NCI-H1048 (cell line): ENCODE measurements at places on chromosomes 2 and 18.

DNA sequence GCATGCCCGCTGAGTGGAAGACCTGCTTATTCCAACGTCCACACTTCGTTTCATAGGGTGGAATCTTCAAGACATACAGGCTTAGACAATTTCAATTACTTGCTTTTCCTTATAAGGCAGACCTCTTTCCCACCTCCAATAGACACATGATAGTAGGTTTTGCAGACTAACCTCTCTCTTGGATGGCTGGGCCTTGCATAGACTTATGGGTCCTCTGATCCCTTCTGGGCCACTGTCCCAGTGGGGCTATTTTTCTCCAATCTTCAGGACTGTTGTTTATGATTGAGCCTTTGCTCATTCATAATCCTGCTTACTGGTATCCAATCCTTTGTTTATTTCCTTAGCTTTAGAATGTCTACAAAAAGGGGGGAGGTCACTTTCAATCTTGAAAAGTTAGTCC is 138.9 kb downstream of the FAM210A start:
- no peak for DNase-seq

DNA sequence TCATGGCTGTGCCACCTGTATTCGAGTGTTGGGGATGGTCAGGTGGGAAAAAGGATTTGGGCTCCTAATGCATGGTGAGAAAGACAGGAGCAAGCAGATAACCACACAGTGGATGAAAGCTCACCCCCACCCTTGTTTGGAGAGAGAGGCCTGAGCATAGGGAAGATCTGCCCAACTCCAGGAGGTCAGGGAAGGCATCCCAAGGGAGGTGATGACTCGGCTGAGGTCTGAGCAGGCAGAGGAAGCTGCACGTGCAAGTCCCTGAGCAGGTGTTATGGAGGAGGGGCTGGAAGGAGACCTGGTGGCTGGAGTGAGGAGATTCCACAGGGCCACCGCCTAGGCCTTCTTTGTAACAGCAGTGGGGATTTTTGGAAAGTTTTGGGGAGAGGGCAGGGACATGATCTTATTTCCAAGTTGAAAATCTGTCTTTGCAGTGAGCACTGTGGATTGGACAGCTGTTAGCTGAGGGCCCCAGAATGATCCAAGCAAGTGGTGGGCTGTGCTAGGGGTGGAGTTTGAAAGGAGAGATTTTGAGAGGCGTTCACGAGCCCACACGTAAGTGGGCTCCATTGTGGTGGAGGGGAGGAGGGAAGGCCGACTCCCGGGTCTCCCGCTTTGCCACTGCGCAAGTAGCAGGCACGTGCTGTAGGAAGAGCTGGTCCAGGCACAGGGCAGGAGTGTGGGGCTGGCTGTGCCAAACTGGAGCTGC is 228.5 kb downstream of the GLI2 start:
- no peak for DNase-seq

- DNase-seq, result no peak
These were observed 341.2 kb downstream of the PIK3C3 start for GRCh38 chr18:42296192-42296591.

GRCh38 chr18:24126155-24126961 is 12.5 kb upstream of the CABYR start:
- DNase-seq, result no peak

DNA sequence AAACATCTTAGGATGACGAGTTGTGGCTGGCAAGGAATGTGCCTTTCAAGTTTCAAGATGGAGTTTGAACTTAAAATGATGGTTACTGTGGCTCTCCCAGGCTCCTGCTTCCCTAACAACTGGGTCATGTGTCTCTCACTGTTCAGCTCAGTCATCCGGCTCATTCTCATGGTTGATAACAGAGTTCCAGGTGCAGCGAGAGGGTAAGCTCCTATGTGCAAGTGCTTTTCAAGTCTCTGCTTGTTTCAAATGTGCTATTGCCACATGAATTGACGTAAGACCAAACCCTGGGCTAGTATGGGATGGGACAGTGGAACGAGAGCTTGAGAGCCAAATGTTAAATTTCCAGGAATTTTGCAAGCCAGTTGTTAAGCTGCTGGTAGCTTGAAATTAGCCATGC is 19.5 kb upstream of the PUM2 start:
- no peak for DNase-seq

DNA sequence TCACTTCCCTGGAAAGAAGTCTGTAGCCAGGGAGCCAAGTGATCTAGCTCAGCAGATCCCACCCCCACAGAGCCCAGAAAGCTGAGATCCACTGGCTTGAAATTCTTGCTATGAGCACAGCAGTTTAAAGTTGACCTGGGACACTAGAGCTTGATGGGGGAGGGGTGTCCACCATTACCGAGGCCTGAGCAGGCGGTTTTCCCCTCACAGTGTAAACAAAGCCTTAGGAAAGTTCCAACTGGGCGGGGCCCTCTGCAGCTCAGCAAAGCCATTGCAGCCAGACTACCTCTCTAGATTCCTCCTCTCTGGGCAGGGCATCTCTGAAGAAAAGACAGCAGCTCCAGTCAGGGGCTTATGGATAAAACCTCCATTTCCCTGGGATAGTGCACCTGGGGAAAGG is 887.2 kb upstream of the LRATD1 start:
- DNase-seq, result no peak

- DNase-seq, result no peak
These were observed 717.2 kb downstream of the RNF144A start for GRCh38 chr2:7634409-7634808.

DNA sequence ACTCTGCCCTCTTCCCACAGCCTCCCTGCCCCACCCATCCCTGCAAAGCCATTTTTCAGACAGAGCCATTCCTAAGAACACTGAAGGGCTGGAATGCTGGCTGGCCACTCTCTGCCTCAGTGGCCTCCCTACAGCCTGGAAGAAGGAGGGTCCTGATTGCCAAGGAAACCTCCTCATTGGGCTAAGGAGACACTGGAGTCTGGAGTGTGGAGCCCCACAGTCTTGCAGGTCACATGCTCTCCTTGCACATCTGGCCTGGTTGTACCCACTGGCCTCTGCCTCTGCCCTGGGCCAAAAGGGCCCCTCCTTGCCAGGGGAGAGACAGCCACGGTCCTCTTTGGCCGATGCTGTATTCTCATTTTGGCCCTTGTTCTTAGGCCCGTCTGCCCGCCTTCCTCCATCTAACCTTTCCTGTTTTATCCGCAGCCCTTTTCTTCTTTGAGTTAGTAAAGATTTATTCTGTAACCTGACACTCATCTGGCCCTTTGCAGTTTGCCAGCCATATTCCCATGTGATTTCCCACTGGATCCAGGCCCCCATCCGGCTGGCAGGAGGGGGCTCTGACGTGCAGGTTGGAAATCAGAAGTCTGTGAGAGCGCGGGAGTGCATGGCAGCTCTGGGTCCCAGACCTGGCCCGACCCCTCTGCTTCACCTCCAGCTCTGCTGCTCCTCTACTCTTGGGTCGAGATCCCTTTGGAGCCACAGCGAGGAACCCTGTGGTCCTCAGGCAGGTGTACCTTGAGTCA is 11.0 kb upstream of the CATIP start:
- DNase-seq, result no peak

DNA sequence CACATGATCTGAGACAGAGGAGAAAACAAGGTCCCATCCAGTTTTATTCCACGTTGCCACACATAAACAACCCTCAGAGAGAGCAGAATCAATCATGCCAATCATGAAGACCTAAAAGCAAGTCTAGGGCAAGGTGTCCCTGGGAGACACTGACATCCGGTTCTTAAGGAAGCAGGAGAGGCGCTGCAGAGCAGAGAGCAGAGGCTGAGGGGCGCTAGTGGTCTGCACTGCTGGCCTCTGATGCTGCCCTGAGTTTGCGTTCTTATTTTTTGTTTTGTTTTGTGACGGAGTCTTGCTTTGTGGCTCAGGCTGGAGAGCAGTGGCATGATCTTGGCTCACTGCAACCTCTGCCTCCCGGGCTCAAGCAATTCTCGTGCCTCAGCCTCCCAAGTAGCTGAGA is 83.3 kb downstream of the SMIM21 start:
- no peak for DNase-seq

DNA sequence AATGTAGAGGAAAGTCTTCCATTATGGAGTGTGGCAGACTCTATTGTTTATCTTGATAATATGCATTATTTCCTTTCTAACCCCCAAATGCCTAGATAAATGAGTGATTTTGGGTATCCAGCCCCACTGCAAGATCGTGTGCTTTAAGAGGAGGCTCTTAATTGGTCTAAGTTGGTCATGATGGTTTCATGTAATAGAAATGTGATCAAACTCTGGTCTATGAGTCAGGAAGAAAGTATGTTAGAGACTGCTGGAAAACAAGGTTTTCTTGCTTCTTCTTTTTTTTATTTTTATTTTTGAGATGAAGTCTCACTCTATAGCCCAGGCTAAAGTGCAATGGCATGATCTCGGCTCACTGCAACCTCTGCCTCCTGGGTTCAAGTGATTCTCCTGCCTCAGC is 344.5 kb upstream of the TNP1 start:
- no peak for DNase-seq

GRCh38 chr2:186256540-186256939 is 229.5 kb upstream of the ZC3H15 start:
- no peak for DNase-seq

DNA sequence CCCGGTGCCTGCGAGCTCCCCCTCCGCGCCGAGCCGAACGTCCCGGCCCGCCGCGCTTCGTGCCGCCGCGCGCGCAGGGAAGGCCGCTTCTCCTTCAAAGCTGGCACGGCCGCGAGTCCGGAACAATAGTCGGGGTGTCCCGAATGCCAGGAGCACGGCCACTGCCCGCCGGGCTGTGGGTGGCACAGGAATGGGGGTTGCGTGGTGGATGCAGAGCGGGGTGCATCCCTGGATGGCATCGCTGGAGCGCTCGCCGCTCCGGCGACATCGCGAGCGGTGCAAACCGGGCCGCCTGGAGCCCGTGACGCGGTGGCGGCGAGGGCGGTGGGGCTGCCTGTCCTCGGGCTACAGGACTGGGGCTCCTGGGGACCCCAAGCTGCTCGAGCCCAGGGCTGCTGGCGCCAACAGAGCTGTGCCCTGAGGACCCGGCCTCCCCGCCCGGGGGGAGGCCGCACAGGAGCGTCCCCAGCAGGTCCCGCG is 1.1 kb upstream of the SATB2 start:
- no peak for DNase-seq

- DNase-seq, result no peak
These were observed 67.7 kb downstream of the GALNT14 start for GRCh38 chr2:31070339-31071125.

GRCh38 chr2:140589273-140589672 is 1541.5 kb downstream of the LRP1B start:
- DNase-seq, result no peak

- DNase-seq, result no peak
These were observed 820.4 kb downstream of the GALR1 start for GRCh38 chr18:78069784-78070664.

DNA sequence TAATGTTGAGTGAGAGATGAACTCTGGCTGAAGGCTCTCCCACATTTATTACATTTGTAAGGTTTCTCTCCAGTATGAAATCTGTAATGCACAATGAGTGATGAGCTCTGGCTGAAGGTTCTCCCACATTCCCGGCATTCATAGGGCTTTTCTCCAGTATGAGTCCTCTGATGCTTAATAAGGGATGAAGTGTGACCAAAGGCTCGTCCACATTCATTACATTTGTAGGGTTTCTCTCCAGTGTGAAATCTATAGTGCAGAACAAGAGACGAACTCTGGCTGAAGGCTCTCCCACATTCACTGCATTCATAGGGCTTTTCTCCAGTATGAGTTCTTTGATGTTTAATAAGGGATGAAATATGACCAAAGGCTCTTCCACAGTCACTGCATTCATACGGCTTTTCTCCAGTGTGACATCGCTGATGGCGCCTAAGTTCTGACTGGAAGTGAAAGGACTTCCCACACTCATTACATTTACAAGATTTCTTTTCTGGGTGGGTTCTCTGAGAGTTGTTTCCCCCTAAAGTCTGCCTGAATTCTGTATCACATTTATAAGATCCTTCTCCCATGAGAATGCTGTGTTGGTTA is 10.2 kb downstream of the ZNF514 start:
- DNase-seq, result no peak

GRCh38 chr2:181467966-181468707 is 11.0 kb downstream of the ITGA4 start:
- DNase-seq, result no peak

DNA sequence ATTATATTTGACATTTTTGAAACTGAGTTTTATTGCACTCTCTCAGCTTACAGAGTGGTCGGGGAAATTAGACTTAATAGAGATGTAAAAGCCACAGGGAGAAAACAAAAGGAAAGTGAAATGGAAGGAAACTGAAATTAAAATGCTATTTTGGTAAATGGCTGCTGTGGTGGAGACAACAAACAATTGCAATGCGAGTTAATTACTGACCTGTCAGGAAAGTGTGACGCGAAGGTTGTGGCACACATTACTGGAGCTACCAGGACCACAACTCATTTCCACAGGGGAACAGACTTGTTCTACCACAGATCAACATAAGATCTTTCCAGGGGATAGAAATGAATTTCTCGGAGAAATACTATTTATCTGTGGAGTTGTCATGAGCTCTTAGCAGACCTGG is 19.5 kb downstream of the ARHGAP15 start:
- no peak for DNase-seq

- no peak for DNase-seq
These were observed 1120.8 kb upstream of the TMEFF2 start for GRCh38 chr2:193315428-193316091.

GRCh38 chr2:224145751-224146355 is 106.8 kb upstream of the SERPINE2 start:
- no peak for DNase-seq

- DNase-seq, result no peak
These were observed 267.3 kb downstream of the SPAG16 start for GRCh38 chr2:213551526-213551925.

DNA sequence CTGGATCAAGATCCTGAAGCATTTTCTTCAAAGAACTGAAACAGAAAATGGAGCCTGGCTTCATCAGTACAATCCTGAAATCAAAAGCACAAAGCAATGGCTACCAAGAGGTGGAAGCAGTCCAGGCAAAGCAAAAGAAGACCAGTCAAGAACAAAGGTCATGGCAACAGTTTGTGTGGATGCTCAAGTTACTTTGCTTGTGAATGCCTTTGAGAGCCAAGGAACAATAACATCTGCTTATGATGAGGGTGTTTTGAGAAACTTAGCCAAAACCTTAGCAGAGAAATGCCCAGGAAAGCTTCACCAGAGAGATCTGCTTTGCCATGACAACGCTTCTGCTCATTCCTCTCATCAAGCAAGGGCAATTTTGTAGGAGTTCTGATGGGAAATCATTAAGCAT is 723.1 kb downstream of the TMEM182 start:
- no peak for DNase-seq

DNA sequence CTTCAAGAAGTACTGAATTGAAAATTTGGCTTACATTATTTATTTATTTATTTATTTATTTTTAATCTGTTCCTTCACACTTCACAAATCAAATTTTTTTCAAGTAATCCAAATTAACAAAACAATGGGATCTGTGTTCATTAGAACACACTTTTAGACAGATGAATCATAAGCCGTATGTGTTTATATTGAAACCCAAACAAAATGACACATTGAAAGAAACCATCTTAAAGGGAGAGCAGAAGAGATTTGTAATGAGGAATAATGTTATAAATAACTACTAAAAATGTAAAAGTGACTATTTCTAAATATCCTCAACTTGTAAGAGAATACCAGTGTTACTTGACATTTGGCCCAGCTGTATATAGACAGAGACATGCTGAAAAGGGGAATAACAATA is 991.0 kb upstream of the CHAC2 start:
- DNase-seq, result no peak
